ENCODE measurements at places on chromosomes 2 and 18.

GRCh38 chr18:57961411-57961810 lies 82.6 kb upstream of the NEDD4L start:
- no peak for DNase-seq

DNA sequence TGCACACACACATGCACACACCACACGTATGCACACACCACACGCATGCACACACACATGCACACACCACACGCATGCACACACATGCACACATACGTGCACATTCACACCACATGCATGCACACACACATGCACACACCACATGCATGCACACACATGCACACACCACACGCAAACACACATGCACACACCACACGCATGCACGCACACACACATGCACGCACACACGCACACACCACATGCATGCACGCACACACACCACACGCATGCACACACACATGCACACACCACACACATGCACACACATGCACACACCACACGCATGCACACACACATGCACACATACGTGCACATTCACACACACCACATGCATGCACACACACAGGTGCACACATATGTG lies 169.8 kb upstream of the SALL3 start:
- no peak for DNase-seq

GRCh38 chr2:190718652-190719526 lies 70.0 kb downstream of the NAB1 start:
- no peak for DNase-seq

GRCh38 chr18:11901826-11902438 lies 6.2 kb downstream of the MPPE1 start:
- DNase-seq: no peak

- no peak for DNase-seq
These were observed 37.1 kb downstream of the NHEJ1 start for GRCh38 chr2:219123356-219124135.

DNA sequence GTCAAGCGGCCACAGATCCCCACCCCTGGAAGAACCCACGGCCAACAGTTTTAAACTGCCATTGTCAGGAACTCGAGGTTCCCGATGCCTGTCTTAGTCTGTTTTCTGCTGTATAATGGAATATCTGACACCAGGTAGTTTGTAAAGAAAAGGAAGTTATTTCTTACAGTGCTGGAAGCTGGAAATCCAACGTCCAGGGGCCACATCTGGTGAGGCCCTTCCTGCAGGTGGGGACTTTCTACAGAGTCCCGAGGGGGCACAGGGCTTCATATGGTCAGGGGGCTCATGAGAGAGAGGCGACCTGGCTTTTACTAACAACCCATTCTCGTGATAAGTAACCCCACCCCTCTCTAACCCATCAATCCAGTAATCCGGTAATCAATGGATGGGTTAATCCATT lies 501.6 kb upstream of the MYT1L start:
- no peak for DNase-seq

GRCh38 chr2:196230061-196230854 lies 58.9 kb upstream of the STK17B start:
- no peak for DNase-seq

- no peak for DNase-seq
These were observed 97.7 kb downstream of the CAPN13 start for GRCh38 chr2:30709516-30709915.

GRCh38 chr2:171902840-171903420 lies 8.9 kb upstream of the SLC25A12 start:
- no peak for DNase-seq
